ENCODE measurements at places on chromosomes 4 and X.

DNA sequence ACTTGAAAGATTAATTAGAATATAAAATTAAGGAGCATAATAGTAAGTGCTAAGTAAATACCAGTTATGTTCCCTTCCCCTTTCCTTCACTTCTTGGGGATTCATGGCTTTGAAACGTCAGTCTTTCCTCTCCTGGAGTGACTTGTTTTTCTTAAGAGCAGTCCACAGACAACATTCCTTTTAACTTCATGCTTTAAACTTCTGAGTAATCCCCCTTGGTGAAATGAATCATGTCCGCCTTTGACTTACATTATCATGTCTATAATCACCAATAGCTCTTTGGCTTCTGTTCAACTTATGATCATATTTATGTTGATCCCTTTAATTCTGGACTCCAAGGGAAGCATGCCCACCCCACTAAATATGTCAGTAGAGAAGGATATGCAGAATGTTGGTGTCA, 1012.1 kb upstream of the SLIT2 start:
- DNase-seq: no peak

DNA sequence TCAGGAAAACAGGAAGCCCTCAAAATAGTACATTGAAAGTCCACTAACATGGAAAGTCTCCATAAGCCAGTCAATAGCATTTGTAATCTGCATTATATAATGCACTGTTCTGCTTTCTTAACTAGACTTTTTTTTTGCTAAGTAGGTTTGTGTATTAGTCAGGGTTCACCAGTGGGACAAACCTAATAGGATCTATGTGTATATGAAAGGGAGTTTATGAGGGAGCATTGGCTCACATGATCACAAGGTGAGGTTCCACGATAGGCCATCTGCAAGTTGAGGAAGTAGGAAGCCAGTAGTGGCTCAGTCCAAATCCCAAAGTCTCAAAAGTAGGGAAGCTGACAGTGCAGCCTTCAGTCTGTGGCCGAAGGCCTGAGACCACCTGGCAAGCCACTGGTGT, 116.0 kb downstream of the MXRA5 start:
- DNase-seq: no peak

DNA sequence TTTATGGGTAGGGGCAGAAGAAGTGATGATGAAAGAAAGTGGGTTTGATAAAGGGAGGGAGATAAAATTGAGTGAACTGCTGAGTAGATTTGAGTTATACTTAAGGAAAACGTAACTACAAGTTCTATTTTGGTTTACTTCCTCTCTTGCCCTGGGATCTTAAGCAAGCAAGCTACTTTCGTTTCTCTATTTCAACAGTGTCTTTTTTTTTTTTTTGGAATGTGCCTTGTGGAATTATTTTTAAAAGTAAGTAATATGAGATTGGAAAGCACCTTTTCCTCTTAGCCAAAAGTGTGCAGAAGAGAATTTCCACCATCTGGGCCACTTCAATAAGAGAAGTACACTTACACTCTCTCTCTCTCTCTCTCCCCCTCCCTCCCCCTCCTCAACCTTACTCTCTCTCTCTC, 16.0 kb upstream of the C4orf36 start:
- no peak for DNase-seq

DNA sequence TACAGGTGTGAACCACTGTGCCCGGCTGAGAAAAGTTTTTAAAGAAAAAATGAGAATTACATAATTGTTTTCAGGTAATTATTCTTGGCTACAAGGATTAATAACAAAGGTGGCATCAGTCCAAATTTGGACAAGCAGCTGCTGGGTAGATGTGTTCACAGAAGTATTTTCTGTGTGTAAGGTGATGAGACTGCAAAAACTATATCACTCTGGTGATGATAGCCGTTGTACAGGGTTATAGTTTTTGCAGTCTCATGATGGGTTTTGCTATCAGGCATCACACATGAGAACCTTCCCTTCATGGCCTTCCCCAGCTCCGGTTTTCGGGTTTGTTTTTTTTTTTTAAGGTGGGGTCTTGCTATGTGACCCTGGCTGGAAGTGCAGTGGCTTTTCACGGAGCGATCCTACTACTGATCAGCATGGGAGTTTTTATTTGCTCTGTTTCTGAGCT, 5.1 kb upstream of the SLC10A3 start:
- no peak for DNase-seq

- DNase-seq: no peak
Observed at GRCh38 chrX:54794028-54794427, 4.0 kb downstream of the ITIH6 start.

DNA sequence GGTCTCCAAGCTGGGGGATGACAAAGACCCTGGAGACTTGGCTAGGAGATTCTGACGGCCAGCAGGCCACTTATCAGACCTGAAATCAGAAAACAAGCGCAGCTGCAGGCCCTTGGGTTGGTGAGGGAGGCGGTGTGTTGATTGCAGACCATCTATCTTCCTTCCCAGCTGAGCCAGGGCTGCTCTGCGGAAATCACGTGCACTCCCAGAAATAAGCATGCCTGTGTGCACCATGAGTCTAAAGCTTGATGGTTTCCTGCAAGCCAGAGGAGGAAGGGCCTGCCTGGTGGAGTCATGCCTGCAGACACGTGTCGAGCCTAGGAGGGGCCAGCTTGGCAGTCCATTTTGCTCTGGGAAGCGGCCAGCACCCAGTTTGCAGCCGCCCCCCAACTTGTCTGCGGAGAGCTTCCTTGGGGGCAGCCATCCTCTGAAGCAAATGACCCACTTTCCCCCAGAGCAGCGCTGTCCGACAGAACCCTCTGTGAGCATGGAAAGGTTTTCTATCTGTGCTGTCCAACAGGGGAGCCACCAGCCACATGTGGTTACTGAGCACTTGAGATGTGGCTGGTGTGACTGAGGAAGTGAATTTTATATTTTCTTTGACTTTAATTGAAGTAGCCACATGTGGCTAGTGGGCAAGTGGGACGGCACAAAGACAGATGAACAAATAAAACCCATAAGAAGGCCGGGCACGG, 175.7 kb upstream of the BCOR start:
- no peak for DNase-seq
